Left renal cortex interstitium (tissue), 4 donors: ENCODE measurements at places on chromosomes 16 and 17.

- DNase-seq: no peak
These were observed 275.7 kb downstream of the TOX3 start for GRCh38 chr16:52271088-52271750.

DNA sequence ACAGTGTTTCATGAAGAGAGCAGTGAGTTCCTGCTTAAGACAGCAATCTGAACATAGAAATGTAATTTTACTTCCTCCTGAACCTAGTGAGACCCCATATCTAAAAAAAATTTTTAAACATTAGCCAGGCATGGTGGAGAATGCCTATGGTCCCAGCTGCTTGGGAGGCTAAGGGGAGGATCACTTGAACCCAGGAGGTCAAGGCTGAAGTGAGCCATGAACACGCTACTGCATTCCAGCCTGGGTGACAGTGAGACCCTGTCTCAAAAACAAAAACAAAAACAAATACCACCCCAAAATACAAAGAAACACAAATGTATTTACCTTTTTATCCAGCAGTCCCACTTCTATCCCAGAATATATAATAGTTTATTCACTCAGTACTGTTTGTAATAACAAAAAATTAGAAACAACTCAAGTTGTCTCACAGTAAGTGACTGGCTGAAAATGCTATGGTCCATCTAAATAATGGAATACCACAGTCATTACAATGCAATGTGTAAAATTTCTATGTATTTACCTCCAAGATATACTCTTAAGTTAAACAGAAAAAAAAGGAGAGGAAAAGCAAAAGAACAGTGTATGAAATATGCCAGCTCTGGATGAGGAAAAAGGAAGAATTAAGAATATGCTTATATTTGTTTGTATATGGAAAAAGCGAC is 16.3 kb downstream of the CFDP1 start:
- no peak for DNase-seq

DNA sequence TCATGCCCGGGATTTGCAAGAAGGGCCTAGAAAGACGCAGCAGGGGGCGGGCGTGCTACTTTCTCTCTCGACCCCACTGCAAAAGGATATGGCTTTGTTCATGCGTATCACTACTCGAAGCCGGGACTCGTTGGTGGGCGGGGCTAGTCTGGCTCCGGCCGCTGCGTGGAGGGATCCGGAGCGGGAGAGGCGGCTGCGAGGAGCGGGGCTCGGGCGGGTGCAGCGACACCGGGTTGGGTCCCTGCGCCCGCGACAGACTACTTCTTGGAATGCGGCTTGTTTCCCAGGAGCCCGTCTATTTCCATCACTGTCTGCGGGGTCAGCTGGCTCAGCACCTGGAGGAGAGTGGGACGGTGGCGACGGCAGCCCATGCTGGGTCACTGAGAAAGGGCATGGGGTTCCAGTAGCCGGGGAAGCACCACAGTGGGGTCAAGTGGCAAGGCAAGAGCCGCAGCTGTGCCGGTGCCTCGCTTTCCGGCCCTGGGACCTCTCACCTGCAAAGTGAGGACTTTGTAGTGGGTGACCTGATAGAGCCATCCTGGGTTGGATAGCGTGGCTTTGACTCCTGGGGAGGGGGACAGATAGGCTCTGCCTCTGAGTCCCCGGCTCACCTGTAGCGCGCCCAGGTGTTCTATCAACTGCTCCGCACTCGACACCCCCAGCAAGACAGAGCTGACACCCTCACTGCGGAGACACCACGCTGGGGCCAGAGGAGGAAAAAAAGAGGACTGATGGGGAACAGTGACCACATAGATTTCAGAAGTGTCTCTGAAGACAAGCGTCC is 6.6 kb downstream of the KCNAB3 start:
- peak; percentile 82 for DNase-seq

GRCh38 chr17:2064520-2064971 is 9.6 kb downstream of the HIC1 start:
- no peak for DNase-seq

DNA sequence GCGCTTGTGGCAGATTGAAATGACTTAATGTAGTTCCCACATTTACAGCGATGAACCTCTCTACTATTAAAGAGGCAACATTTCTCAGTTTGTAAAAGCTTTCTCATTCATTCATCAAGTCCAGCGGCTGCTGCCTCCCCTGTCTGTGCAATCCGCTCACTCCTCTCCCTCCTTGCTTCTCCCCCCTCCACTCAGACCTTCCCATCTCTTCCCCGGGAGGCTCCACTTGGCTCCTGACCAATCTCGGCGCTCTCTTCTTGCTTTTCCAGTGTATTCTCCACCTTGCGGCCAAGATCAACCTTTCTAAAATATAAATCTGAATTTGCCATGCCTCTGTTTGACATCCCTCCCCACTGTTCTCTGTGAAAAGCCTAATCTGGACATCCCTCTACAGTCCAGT is 117.5 kb downstream of the ASIC2 start:
- DNase-seq: no peak
